Stimulated activated CD4-positive, alpha-beta T cell treated with anti-CD3 and anti-CD28 coated beads, Interleukin-4, amount 100 ng/mL, for 24 hours (primary cell): ENCODE measurements at places on chromosomes 5 and 9.

DNA sequence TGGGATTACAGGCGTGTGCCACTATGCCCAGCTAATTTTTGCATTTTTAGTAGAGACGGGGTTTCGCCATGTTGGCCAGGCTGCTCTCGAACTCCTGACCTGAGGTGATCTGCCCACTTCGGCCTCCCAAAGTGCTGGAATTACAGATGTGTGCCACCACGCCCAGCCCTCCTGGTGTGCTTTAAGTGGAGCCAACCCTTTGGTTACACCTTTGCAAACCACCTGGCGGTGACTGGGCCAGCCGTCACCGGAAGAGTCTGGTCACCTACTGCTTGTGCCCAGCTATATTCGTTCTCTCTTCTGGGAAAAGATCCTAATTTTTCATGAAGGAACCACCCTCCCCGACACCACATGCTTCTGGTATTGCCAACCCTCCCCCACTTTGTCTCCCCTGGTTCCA, 35.9 kb downstream of the COL23A1 start:
- DNase-seq = no peak

DNA sequence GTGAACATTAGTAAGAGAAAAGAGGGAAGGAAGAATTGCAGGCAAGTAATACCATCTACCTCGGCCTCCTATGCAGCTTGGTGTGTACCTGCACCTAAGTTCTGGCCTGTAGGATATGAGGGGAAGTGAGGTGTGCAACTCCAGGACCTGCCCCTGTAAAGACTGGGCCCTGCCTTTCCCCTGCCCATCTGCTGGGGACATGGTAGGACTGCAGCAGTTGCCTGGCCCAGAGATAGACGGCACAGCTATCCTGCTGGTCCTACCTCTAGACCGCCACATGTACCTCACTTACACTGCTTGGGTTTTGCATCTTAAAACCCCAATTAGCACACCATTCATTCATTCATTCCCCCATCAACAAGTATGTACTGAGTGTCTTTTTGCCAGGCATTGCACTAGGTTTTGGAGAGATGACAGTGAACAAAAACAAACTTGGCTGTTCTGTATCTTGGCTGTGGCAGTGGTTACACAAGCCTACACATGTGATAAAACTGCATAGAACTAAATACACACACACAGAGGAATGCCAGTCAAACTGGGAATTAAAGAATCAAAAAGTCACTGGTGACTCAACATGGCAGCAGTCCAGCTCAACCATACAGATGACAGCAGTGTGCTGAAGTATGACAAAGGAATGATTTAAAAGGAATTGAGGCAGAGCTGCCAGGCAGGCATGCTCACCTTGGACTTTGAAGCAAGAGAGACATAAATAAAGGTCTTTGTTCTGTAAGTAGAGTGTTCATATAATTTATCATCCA, 23.3 kb upstream of the MGAT1 start:
- DNase-seq = peak; percentile 42

DNA sequence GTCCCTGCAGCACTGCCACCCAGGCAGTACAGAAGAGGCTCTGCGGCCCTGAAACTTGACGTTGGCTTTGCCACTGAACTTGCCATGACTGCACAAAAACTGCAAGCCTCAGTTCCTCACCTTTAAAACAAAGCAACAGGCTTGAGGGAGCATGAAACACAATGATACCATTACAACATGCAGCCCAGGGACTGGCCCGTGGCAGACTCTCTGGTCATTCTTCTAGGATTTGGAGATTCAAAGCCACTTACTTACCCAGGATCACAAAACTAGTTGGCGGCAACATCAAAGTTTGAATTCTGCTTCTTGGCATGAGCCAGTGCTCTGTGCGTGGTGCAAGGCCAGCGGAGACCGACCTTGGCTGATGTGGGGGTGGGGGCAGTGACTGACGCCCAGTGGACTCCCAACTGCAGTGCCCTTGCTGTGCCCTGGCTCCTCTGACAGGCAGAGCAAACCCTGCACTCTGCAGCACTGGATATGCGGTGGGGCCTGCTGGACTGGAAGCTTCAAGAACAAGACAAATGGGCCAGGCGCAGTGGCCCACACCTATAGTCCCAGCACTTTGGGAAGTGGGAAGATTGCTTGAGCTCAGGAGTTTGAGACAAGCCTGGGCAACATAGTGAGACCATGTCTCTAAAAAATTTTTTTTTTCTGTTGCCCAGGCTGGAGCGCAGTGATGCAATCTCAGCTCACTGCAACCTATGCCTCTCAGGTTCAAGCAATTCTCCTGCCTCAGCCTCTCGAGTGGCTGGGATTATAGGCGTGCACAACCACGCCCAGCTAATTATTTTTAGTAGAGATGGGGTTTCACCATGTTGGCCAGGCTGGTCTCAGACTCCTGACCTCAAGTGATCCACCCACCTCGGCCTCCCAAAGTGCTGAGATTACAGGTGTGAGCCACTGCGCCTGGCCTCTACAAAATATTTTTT, 18.9 kb downstream of the SQSTM1 start:
- DNase-seq = no peak

GRCh38 chr9:37104183-37104889, 16.0 kb upstream of the ZCCHC7 start:
- peak; percentile 9 for DNase-seq

DNA sequence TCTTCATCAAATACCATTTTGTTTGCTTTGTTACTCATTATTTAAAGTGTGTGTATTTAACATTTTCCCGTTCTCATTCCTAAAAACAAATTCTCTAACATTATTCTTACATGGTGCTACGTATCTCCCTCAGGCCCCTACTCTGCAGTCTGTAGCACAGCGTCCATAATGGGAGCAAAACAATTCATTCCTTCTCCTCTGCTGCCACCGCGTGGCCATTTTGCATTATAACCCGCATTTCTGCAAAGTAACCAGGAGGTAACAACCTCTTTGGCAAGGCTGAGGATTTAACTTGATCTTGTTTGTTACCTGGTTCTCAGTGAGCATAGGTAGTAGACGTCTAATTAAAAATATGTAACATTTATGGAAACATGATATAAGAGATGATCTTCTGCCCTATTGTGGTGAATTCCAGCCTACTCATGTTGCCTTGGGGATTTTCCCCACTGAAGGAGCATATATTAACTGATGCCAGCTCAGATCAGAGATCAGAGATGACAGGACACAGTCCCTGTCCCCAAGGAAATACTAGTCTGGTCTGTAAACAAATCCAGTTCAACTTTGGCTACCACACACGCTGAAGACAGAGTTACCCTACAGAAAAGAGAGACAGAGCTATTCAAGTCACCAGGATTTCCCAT, 10.5 kb downstream of the OR1K1 start:
- peak; percentile 77 for DNase-seq

- no peak for DNase-seq
Observed at GRCh38 chr9:545480-545879, 296.0 kb upstream of the DMRT1 start.

DNA sequence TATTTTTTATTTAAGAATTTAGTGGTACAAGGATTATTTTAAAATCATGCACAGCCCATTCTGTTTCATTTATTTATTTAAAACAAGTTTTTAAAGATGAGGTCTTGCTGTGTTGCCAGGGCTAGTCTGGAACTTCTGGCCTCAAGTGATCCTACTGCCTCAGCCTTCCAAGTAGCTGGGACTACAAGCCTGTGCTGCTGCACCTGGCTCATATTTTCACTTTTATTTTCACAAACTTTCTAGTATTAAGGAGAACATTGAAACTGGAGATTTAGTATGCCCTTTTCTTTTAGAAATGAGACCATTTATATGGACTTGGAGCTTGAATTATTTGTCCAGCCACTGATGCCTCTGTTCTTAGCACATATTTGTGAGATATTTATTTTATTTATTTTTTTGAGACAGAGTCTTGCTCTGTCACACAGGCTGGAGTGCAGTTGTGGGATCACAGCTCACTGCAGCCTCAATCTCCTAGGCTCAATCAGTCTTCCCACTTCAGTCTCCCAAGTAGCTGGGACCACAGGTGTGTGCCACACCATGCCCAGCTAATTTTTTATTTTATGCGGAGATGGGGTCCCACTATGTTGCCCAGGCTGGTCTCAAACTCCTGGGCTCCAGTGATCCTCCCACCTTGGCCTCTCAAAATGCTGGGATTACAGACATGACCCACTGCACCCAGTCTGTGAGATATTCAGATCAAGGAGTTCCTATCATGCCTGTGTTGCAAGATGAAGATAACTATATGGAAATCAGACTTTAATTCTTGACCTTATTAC, 7.4 kb downstream of the DMXL1 start:
- DNase-seq = no peak

DNA sequence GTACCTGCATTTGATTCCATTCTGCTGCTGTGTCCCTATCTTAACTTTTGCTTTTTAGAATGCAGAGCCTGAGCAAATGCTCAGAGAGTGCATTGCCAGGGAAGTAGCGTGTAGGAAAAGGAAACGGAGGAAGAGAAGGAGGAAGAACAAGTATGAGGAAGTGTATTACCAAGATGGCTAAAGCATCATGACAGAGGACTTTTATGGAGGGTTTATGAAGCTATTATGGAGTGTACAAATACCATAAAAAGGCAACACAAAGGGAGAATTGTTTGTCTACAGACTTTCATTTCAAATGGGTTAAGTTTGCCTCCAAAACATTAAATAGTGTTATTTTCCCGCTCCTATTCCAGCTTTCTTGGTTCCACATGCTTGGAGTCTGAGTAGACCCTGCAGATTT, 1899.8 kb upstream of the NUDT12 start:
- no peak for DNase-seq

- peak; percentile 22 for DNase-seq
Observed at GRCh38 chr9:99259231-99259918, 37.3 kb downstream of the SEC61B start.

GRCh38 chr5:179337796-179338676, 7.2 kb downstream of the ADAMTS2 start:
- no peak for DNase-seq

- no peak for DNase-seq
Observed at GRCh38 chr5:9547122-9547947, 1.5 kb upstream of the SEMA5A start.

DNA sequence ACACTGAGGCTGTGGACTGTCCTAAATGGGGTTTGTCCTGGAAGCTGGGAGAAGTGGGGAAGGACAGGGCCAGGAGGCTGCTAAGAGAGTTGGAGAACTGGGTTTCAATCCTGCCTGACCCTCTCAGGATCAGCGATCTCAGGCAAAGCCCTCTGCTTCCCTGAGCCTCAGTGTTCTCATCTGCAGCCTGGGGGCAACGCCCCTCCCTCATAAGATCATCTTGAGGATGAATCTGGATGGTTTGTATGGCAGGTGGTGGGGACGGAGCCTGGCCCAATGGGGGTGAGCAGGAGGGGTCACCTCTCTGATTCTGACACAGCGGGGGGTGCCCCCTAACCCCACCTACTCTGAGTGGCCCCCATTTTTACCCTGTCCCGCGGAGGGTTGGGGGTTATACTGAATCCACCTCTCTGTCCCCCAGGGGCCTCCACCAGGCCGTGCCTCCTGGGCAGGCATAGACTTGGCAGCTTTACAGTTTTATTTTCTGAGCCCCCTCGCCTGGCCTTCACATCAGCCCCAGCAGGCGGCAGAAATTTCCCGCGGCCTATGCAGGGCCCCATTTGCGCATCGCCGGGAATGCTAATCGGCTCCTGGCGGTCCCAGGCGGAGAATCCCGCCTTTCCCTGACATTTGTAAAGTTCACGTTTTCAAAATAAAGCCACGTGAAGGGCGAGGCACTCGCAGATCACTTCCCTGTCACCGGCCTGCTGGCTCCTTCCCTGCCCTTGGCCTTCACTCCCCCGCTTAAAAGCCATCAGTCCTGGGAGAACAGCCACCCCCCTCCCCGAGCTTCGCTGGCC, 17.8 kb upstream of the LAMC3 start:
- no peak for DNase-seq

GRCh38 chr9:133995012-133995896, 3.1 kb upstream of the VAV2 start:
- no peak for DNase-seq

DNA sequence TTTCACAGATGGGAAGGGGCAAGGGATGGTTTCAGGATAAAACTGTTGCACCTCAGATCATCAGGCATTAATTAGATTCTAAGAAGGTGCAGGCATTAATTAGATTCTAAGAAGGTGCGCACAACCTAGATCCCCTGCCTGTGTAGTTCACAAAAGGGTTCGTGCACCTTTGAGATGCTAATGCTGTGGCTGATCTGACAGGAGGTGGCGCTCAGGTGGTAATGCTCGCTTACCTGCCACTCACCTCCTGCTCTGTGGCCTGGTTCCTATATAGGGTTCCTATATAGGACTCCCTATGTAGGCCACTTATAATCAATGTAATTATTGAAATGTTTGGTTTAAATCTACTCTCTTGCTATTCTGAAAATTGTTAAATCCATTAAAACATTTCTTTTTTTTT, 171.0 kb downstream of the MSX2 start:
- DNase-seq = no peak

DNA sequence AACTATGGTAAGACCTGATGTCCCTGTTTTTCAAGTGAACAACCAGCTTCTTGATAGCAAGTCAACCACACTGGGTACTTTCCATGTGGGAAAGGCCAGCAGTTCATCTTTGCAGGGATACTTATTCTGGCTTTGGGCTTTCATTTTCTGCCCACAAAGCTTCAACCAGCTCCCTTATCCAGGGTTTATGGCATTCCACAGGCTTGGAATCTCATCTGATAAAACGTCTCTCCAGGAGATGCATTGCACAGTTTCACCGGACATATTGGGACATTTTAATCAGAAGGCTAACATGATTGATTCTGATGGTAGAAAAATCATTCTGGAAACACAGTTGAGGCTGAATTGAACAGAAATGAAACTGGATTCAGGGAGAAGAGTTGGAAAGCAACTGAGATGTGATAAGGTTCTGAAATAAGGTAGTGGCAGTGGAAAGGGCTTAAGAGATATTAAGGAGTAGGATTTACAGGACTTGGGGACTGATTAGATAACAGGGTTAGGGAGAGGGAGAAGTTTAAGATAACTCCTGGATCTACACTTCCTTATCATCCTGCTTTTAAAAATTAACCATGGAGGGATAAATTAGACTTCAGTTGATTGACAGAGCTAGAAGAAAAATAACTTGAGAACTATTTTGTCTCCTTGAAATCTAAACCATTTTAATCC, 195.8 kb upstream of the FBXL7 start:
- DNase-seq = no peak

GRCh38 chr5:168601972-168602371, 22.8 kb upstream of the PANK3 start:
- no peak for DNase-seq

DNA sequence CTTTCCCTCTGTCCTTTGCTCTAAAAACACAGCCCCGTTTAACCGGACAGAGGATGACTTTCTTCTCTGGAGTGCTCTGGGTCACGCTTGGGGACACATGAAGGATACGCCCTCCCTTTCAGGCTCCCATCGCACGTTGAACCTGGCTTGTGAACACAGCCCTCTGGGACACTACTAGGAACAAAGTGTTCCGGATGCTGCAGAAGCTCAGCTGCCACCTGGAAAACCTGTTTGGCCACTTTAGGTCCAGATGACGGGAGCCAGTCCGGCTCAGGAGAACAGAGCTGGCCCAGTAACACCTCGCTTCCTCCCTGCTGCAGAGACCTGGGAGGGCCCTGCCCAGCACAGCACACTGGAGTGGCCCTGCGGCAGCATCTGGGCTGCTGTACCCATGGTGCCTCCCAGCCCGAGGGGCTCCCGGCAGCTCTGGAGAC, 60.1 kb downstream of the GADD45G start:
- no peak for DNase-seq
